ENCODE measurements at places on chromosomes 11 and 22. TPM values are rescaled to one million over a fixed set of nuclear protein-coding genes. Genes with fewer than 3 reads are reported as not detected.

The RFPL2 gene
- total RNA-seq = not detected

The TYR gene
- total RNA-seq = not detected

DNA sequence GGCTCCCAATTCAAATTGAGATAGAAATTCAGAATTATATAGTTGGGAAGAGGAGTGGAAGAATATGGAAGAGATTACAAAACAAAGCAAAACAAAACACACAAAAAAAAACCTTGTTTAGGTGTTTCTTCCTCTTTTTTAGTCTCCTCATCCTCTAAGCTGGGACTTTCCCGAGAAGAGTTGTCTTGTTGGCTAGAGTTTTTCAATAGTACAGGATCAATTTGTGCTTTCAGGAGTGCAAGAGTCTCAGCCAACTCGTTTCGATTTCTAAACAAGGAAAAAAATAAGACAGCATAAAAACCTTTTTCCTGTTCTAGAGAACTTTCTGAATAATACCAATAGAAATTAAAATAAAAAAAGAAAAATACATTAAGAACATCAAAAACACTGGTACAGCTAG is 87.8 kb upstream of the CLNS1A start:
- no peak for DNase-seq

The OOSP4A gene
- not detected for total RNA-seq

GRCh38 chr11:44893846-44894617 is 56.7 kb downstream of the TP53I11 start:
- peak; percentile 44 for DNase-seq
